ENCODE measurements at places on chromosomes 6 and 20. TPM values are rescaled to one million over a fixed set of nuclear protein-coding genes. Genes with fewer than 3 reads are reported as not detected.

Gene RREB1
- 7.6 TPM for total RNA-seq

Gene MAS1
- 0.09 TPM for total RNA-seq

Gene CST2
- not detected for total RNA-seq

Gene TMEM244
- total RNA-seq: not detected

Gene GZF1
- total RNA-seq: 22.6 TPM

- no peak for DNase-seq
Measured at GRCh38 chr6:135226537-135226936, 45.4 kb downstream of the MYB start.

- no peak for DNase-seq
Measured at GRCh38 chr6:139533573-139534471, 159.4 kb upstream of the CITED2 start.

DNA sequence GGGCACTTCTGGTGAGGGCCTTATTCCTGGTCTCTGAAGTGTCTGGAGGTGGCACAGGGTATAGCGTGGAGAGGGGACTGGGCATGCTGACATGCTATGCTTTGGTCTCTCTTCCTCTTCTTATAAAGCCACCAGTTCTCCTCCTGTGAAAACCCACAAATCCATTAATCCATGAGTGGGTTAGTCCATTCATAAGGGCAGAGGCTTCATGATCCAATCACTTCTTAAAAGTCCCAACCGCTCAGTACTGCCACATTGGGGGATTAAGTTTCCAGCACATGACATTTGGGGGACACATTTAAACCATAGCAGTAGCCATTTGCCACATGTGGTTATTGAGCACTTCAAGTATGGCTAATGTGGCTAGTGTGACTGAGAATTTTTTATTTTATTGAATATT, 3.8 kb upstream of the TRIB3 start:
- no peak for DNase-seq

- no peak for DNase-seq
Measured at GRCh38 chr6:149060300-149060984, 257.1 kb upstream of the TAB2 start.

DNA sequence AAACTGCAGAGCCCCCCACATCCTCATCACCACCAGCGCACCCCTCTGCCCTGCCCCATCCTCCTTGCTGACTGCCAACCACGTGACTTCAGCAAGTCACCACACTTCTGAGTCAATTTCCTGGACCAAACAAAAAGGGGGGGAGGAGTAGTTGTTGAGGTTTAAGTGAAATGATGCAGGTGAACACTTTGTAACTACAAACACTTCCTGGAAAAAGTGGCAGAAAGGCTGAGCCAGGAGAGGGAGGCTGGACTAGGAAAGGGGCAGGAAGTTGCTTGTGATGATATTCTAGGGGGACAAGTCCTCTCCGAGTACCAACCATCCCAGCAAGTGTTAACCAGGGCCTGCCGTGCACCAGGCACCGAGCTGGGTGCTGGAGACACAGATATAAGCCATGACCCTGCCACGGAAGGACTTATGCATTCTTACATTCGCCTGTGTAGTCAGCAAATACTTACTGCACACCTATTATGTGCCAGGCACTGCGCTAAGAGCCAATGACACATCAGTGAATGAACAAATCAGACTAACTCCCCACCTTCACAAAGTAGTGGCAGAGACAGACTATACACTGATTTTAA, 67.3 kb downstream of the PREX1 start:
- DNase-seq: no peak

GRCh38 chr20:47906348-47906660, 121.0 kb upstream of the SULF2 start:
- no peak for DNase-seq

DNA sequence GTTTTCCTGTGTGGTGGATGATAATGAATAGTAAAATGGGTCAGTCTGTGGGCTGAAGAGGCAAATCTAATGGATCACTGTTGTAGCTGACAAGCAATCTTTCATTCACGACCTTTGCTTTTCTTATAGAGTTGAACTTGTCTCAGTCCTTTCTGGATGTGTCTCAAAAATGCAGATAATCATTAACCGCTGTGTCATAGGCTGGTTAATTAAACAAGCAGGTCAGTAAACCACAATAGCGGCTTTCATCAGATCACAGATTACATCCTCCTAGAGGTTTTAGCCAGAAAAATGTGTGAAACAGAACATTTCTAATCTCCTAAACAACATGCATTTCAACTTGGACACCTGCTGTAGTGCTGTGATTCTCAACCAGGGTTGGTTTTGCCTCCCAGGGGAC, 2.5 kb upstream of the METTL24 start:
- DNase-seq: no peak

DNA sequence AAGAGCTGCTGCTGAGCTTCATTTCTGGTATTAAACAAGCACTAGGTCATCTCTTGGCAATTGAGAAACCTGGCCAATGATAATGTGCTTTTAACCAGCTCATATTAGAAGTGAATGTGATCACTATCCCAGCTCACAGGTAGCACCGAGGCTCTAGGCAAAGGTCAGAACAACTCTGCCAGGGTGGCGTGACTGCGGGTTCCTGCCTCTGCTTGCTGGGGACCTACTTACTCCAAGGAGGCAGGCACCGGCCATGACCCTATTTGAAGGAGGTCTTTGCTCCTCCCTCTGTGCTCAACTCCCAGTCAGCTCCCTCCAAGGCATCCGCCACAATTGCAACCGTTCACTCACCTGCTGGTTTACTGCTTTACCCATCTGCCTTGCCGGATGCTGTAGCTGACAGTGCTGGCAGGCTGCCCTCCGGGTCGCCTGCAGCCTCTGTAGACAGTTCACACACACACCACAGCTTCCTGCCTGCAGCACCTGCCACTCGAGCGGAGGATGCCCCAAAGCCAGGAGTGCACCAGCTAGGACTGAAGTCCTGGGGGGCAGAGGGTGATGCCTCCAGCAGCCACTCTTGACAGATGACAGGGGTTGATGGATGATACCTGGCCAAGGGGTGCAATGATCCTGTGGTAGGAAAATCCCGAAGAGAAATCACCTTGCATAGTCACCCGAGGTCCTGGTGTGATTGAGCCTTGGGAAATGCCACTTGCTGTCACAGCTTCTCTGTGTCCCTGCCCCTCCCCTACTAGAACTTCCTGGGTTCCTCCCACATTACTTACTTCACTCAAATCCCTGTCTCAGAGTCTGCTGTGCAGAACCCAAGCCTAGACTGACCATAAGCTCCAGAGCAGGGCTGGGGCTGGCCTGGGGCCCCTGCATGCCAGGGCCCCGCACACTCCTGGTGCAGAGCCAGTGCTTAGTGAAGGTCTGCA, 8.8 kb upstream of the VSX1 start:
- no peak for DNase-seq

- peak; percentile 17 for DNase-seq
Measured at GRCh38 chr6:96460052-96460700, 61.4 kb upstream of the UFL1 start.

GRCh38 chr6:168884646-168885086, 369.0 kb downstream of the THBS2 start:
- DNase-seq: peak; percentile 16

DNA sequence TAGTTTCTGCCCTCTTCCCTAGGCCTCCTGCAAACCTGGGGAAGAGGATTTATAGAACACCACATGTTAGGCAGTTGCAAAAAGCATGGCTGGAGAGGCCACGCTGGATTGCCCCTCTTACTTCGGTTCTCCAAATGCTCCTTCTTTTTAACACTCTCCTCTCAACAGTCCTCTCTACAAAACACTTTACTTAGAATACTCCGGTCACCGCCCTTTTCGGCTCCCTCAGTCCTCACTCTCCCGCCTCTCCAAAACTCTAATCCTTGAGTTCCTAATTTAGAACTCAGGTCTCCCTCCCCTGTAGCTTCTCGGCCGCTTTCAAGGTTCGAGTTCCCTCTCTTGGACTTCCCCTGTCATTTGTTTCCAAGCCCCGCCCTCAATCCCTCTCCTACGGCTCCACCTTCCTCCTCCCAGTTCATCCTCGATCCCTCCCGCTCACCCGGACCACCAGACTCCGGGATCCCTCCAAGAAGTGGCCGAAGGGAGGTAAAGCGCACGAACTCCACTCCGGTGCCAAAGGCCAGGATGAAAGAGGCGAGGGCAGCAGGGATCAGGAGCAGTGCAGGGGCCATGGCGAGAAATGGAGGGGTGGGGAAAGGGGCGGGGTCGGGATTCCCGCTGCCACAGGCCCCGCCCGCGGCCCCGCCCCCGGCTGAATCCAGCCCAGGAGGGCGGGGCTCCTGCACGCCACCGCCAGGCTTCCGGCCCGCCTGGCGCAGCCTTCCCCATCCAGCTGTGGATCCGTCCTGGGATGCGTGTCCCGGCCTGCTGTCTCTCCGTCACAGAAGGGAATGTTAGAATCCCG, at the start of gene NRM:
Gene NRM, minus strand, starts transcription at position 582 of the 805 bp plus-strand sequence. Its CDS starts 10 bp downstream, at position 572.
- peak; percentile 87 for DNase-seq

DNA sequence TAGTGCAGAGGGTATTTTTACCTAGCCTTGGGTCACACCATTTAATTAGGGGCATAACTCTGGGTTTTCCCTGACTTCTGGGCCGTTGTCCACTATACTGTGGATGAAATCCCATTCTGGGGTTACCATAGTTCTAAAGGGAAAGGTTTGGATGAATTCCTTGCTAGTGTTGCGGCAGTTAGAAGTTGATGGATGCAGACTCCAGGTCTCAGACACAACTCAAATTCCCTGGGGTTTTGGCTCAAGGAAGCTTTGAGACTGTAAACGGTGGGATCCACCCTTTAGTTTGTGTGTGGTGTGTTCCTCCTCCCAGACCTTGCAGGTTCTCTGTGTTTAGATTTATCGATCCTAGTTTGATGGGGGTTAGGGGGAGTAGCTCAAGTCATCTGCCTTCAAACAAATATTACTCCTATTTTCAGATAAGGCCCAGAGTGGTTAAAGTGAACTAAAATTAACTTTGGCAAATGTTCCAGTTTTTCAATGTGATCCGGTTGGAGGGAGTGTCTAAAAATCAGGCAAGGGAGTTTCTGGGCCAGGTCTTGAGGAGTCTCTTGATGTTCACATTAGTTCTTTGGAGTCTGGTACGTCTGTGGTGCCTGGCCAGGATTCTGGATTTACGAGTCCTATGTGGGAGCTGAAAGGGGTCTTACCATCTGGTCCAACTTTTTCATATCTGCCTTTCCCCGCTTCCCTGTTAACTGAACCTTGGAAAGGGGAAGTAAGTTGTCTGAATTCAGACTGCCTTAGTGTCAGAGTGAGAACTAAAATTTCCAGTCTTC, 1.5 kb downstream of the RALY start:
- DNase-seq: no peak

GRCh38 chr6:31784098-31784925, 7.2 kb upstream of the VWA7 start:
- no peak for DNase-seq

DNA sequence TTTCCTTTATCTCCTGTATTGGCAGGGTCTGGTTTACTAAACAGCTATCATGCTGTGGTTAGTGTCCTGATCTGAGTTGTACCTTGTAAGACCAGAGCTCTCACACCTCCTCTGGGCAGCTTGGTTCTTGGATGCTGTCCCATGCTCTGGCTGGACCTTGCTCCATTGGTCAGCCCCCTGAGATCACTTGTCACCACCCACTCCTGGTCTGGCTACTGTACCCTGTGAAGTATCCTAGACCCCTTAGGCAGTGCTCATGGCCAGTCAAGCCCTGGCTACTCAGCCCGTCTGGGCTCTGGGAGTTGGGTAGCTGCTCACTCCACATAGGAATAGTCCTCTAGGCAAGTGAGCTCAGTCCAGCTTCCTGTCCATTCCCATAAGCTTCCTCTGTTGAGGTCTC, 31.1 kb downstream of the ADGRF4 start:
- no peak for DNase-seq

- DNase-seq: no peak
Measured at GRCh38 chr6:45302832-45303231, 25.3 kb upstream of the RUNX2 start.

DNA sequence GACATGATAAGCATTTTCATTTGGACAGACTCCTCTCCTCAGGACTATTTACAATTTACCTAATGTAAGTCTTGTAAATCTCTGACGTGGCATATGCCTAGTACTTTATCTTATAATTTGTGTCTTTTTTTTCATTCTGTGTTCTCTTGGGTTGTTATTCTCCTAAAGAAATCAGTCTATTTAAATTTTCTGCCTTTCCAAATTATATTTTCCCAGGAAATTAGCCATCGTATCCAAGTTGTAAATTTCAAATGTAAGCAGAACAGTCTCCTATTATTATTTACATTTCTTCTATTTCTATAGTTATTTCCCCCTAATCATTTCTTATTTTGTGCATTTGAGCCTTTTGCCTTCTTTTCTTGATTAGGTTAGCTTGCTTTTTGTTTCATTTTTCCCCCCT, 17.5 kb upstream of the BCAS4 start:
- no peak for DNase-seq

- no peak for DNase-seq
Measured at GRCh38 chr6:2848851-2849250, 7.2 kb upstream of the SERPINB1 start.

GRCh38 chr6:39808964-39809363, 16.8 kb downstream of the DAAM2 start:
- DNase-seq: no peak

- no peak for DNase-seq
Measured at GRCh38 chr20:38617011-38617829, 15.6 kb downstream of the ARHGAP40 start.

GRCh38 chr6:85015396-85015990, 251.1 kb upstream of the TBX18 start:
- no peak for DNase-seq

DNA sequence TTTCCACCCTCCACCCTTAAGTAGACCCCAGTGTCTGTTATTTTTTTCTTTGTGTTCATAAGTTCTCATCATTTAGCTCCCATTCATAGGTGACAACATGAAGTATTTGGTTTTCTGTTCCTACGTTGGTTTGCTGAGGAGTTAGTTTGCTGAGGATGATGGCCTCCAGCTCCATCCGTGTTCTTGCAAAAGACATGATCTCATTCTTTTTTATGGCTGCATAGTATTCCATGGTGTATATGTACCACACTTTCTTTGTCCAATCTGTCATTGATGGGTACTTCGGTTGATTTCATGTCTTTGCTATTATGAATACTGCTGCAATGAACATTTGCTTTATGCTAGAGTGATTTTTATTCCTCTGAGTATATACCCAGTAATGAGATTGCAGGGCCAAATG, 301.2 kb downstream of the ADGRG6 start:
- DNase-seq: no peak

GRCh38 chr6:159640722-159641482, 52.1 kb downstream of the SOD2 start:
- no peak for DNase-seq

DNA sequence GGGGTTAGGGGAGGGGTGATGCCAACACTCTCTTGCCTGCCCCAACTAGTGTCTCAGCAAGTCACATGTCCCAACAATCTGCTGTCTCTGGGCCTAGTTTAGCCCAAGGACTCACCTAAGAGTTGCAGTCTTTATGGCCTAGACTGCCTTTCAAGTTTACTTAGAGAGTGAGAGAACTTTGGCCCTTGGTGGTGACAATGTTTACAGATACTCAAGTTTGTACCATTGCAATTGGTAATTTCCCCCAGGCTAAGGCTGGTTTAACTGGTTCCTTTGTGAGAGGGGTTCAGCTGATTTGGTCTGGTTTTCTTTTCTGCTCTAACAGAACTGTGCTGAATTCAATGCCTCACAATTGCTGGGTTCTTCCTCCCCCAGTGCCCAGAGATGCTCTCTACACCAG, 1279.9 kb upstream of the EYS start:
- DNase-seq: no peak

GRCh38 chr6:53492860-53493634, 51.9 kb downstream of the GCLC start:
- peak; percentile 42 for DNase-seq

Measured in cerebellum (tissue), 4 donors.